ENCODE measurements at places on chromosomes 11 and 22.

DNA sequence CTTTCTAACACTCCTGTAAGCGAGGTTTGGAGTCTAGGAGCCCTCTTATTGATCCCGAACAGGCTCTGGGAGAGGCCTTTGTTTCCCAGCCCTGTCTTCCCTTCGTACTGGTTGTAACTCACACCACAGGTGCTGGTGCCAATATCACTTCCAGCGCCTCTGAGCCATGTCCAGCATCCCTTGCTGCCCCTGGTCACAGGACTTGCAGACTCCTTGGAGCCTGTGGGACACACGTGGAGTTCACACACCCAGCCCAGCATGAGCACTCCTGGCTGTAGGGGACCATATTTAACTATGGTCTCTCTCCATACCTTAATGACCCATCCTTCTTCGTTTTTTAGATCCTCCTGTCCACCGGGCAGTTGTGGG, 2.2 kb downstream of the ZBTB16 start:
- DNase-seq, result no peak

GRCh38 chr11:118046051-118046963, 30.6 kb upstream of the TMPRSS4 start:
- DNase-seq, result no peak

DNA sequence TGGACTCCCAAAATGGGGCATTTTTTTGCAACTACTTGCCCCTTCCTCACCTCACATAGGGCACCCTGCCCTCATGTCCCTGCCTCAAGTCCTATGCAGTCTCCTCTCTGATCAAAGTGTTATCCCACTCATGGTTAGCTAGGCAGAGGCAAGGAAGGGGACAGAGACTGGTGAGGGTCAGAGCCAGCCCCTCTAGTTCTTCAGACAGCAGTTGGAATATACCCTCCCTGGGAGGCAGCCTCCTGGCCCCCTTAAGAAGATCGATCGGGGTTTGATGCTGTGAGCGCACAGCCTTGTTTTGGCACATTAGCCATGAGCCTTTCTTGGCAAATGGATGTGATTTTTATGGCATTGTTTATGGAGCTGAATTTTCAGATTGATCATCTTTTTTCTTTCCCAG, 436.9 kb downstream of the BUD13 start:
- DNase-seq, result no peak

GRCh38 chr11:27860811-27861210, 160.6 kb upstream of the BDNF start:
- no peak for DNase-seq

DNA sequence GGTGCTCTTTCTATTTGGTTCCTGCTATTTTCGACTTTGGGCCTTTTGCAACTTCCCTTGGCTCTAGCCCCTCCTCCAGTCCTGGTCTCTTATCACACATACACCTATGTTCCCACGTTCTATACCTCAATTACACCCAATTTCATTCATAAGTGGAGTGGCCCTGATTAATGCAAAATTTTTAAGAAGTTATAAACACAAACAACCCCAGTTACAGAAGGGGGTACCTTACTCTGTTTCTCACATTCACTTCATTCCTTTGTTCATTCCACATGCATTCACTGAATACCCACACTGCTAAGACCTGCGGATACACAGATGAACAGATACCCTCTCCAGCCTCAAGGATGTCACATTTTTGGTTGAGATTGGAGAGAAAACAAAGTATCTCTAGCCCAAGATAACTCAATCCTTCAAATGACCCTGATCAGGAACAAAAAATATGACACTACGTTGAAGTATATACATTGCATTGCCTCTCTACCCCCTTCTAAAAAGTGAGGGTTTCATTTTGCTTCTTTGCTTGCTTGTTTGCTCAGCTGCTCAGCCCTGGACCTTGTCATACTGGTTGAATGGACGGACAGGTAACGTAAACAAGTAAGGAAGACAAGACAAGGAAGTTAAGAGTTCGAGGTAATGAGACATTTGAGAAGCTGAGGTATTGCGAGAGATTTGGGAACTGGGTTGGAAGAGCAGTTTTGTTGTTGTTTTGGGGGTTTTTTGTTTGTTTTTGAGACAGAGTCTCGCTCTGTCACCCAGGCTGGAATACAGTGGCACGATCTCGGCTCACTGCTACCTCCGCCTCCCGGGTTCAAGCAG, 3.6 kb upstream of the VPS37C start:
- DNase-seq, result no peak

DNA sequence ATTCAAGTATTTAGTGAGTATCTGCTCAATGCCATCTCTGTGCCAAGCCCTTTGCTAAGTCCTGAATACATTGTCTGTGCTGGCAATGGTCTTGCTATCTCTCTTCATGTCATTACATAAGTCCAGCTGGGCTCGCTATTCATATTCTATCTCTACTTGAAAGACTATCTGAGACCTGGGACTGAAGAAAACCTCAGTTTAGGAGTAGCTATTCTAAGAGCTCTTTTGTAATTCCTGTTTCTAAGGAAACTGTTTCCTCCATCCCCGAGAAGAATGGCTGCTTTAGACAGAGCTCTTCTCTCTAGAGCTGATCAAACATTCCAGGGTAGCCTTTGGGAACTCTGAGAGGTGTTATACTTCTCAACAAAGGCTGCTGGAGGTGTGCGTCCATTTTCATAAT, 33.0 kb downstream of the SLC17A6 start:
- DNase-seq, result no peak

DNA sequence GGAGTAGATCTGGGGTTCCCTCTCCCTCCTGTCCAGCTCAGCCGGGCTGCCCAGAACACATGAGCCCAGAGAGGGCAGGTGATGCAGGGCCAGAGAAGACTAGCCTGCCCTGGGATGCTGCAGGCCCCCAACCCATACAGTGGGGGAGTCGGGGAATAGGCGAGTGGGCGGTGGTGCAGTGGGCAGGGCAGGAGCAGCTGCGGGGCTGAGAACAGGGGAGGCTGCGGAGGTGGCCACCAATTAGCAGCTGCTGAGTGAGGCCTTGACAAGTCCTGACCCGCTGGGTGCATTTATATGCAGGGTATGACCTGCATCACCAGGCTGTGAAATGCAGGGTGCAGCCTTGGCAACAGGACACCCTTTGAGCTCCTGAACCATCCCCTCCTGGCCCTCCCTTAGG, 43.1 kb downstream of the NFAM1 start:
- DNase-seq, result no peak

GRCh38 chr11:18706330-18707243, 8.0 kb downstream of the TMEM86A start:
- DNase-seq, result no peak

GRCh38 chr11:47766509-47767227, 473 bp downstream of the FNBP4 start:
- no peak for DNase-seq

GRCh38 chr11:69306821-69307220, 12.9 kb downstream of the MYEOV start:
- no peak for DNase-seq

DNA sequence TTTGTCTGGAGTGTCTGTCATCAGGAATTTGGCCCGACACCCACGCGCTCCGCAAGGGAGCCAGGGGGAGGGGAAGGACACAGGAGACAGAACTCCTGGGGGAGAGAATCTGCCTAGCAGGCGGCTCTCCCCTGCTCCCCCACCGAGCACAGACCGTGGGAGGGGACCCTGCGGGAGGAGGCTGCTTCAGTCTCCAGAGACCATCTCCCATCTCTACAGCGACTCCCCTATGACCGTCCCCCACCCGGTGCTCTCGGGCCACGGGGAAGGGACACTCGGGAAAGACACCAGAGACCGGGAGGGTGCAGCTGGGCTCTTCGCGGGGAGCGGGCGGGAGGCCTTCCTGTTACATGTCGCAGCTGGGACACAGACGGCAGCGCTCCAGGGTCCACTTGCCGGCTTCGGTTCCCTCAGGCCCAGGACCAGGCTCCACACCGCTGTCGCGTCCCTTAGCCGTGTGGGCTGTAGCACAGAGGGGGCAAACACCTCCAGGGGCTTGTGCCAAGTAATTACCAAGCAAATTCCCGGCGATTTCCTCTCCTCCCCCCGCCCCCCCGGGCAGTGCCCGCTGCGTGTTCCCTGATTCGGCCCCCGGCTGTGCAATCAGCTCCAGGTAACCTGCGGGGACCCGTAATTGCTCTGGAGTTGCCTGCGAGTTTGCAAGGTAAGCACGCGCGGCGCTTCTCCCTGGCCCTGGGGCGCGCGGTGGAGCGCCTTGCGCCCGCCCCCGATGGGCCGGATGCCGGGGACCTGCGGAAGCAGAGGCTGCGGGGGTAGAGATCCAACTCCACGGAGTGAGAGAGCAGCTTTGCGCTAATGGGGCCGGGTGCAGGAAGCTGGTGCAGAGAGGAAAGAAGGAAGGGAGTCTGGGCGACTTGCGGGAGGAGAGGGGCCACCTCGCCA, 155.1 kb upstream of the CADM1 start:
- DNase-seq, result peak; percentile 41

DNA sequence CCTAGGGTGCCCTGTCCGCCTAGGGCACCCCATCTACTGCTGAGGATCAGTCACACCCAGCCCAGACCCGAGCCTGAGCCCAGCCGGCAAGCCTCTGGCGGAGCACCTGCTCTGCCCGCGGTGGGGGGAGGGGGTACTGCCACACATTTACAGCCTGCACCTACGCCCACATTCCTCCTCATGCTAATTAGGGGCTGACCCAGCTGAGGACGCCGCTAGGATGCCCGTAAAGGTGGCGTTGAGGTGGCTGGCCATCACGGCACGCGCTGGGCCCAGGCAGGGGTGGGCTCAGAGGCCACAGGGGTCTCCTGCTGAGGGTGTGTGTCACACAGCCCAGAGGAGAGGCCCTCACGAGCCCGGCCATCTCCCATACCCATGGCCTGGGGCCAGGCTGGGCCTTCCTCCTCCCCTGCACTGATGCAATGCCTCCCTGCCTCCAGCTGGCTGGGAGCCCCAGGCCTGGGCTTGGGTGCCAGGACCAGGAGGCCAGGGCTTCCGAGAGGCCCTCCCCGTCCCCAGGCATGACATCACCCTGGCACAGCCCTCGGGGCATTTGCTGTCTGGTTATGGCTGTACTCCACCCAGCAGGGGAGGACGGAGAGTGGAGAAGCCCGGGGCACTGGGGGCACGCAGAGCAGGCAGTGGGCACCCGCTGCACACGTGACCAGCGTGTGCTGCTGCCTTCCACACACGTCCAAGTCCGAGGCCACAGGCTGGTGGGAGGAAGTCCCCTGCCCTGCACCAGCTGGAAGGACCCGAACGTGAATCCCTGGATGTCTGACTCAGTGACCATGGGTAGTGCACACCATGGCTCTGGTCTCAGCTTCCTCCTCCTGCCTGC, 12.7 kb downstream of the DUSP8 start:
- peak; percentile 85 for DNase-seq

DNA sequence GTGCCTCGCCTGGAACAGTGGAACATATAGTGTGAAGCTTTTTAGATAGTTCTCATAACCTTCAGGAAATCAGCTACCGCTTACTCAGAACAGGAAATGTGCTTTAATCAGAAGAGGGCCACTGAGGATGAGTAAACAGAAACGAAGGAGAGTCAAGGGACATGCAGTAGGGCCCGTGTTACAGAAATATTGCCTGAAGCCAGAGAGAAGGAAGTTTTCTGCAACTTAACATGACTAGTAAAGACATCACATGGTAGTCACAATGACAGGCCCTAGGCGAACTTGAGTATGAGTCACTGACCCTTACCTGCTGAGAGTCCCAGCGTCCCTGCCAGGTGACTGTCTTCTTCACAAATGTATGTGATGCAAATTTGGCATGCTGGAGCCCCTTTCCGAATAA, 39.4 kb downstream of the CARD18 start:
- DNase-seq, result no peak

DNA sequence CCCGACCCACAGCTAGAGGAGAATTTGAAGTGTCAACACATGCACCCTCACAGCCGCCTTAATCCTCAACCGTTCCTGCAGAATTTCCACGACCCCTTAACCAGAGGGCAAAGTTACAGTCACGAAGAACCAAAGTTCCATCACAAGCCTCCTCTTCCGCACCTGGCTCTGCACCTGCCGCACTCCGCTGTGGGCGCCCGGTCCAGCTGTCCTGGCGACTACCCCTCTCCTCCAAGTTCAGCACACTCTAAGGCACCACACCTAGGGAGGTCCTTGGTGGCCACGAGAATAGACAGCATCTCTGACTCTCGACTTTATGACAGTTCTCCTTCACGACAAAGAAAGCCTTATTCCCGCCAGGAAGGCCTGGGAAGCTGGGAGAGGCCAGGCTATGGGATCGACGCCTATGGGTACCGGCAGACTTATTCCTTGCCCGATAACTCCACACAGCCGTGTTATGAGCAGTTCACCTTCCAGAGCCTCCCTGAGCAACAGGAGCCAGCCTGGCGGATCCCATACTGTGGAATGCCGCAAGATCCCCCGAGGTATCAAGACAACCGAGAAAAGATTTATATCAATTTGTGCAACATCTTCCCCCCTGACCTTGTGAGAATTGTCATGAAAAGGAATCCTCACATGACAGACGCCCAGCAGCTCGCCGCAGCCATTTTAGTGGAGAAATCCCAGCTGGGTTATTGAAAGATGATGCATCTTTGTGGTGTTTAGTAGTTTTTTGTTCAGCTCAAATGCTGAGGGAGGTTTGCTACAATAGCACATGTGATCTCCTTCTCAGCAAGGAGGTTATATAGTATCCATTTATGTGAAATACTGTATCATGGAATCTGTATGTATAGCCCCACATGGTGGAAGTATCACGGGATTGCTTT, 72.1 kb downstream of the ZC3H12C start:
- no peak for DNase-seq

Measured in HTR-8/SVneo (cell line).